A673 (cell line): ENCODE measurements at places on chromosomes 7 and 10. TPM values are rescaled to one million over a fixed set of nuclear protein-coding genes. Genes with fewer than 3 reads are reported as not detected.

Gene SYT15B
- total RNA-seq = 0.21 and 0.26 TPM in 2 replicates

Gene ESYT2
- 33.3 and 37.5 TPM in 2 replicates for total RNA-seq

Gene RBP4
- total RNA-seq = not detected in 2 replicates

Gene TMEM236
- 0.06 and 0.13 TPM in 2 replicates for total RNA-seq

Gene CPN1
- not detected in 2 replicates for total RNA-seq

Gene MEIG1
- total RNA-seq = 1.4 TPM in 1 of 2 replicates, not detected in the other

Gene RELN
- not detected in 2 replicates for total RNA-seq

Gene NOS3
- 0.75 and 1.4 TPM in 2 replicates for total RNA-seq

Gene LLCFC1
- not detected in 2 replicates for total RNA-seq
